ENCODE measurements at places on chromosomes 12 and 14. TPM values are rescaled to one million over a fixed set of nuclear protein-coding genes. Genes with fewer than 3 reads are reported as not detected.

DNA sequence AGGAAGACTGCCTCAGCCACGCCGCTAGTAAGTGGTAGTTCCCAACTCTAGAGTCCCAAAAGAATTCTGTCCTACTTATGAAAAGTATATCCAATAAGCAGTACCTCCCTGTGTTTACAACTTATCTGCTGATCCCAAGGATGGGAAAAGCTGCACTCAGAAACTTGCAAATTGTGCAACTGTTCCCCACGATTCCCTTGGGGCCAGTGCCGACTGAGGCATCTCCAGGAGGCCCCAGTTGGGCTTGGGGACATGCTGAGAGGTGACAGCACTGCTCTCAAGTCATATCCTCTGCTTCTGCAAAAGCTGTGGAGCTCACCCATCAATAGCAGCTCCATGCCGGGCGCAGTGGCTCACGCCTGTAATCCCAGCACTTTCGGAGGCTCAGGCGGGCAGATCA is 23.7 kb downstream of the SPRING1 start:
- DNase-seq = no peak

The LAG3 gene
- 2.7 TPM for total RNA-seq

DNA sequence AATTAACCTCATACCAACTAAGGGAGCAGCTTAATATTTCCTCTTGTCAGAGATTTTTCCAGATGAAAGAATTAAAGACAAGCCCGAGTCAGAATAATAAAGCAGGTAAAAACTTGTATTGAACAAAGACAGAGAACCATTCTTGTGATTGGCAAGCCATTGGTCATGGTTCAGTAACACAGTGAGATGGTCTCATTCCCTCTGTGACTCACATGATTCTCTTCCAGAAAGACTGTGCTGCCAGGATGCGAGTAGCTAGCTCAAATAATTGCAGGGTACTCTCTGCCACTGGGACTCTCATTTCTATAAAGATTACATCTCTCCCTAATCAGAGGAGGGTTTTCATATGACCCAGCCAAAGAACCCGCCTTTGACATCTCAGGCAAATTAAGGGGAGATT is 179.4 kb downstream of the PHLDA1 start:
- DNase-seq = no peak

- no peak for DNase-seq
These were observed 168.5 kb downstream of the FOXN3 start for GRCh38 chr14:89248411-89249064.

- no peak for DNase-seq
These were observed 163.5 kb downstream of the VRK1 start for GRCh38 chr14:96960598-96961116.

The SLC10A1 gene
- total RNA-seq = not detected
